ENCODE measurements at places on chromosomes 13 and 19.
A peak's percentile ranks its signal among the peaks of the same experiment; 100 is the strongest.

- no peak for DNase-seq
Measured at GRCh38 chr13:95262837-95263384, 38.3 kb downstream of the ABCC4 start.

DNA sequence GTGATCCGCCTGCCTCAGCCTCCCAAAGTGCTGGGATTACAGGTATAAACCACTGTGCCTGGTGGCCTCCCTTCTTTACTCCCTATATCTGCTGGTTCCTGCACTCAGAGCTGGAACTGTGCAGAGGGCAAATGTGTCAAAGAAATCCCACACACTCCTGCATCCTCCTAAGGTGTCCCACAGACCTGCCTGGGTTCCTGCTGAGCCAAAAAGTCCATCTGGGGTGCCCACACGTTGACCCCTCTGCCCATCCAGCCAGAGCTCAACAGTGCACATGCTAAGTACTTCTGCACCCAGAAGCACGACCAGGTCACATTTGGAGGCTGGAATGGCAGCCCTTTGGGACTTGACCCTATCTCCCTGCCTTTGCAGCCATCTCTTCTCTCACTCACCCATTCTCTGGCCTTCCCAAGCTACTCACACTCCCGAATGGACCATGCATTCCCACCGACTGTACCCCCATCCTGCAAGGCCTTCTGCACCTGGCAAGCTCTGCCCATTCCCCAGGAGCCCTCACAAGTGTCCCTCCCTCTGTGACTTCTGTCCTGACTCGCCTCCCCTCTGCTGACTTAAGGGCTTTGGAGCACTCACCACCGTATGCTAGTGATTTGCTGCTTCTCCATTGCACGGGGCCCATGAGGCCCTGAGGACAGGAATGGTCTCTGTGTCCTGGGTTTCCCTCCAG lies 152.1 kb downstream of the KCTD15 start:
- no peak for DNase-seq

DNA sequence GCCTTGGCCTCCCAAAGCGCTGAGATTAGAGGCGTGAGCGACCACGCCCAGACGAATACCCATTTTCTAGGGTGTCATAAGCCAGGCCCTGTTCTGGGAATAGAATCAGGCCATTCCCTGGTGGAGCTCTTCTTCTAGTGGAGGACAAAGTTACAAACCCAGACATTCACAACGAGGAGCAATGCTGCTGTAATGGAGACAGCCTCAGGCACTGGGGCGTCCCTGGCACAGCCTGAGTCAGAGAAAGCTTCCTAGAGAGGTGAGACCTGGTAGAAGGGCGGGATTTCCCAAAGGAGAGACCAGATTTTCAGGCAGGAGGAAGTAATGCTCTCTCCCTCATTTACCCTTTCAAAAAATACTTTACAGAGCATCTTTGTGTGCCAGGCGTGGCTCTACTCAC lies 12.7 kb downstream of the PRKCG start:
- no peak for DNase-seq

GRCh38 chr13:51180853-51181511 lies 41.2 kb upstream of the FAM124A start:
- no peak for DNase-seq

DNA sequence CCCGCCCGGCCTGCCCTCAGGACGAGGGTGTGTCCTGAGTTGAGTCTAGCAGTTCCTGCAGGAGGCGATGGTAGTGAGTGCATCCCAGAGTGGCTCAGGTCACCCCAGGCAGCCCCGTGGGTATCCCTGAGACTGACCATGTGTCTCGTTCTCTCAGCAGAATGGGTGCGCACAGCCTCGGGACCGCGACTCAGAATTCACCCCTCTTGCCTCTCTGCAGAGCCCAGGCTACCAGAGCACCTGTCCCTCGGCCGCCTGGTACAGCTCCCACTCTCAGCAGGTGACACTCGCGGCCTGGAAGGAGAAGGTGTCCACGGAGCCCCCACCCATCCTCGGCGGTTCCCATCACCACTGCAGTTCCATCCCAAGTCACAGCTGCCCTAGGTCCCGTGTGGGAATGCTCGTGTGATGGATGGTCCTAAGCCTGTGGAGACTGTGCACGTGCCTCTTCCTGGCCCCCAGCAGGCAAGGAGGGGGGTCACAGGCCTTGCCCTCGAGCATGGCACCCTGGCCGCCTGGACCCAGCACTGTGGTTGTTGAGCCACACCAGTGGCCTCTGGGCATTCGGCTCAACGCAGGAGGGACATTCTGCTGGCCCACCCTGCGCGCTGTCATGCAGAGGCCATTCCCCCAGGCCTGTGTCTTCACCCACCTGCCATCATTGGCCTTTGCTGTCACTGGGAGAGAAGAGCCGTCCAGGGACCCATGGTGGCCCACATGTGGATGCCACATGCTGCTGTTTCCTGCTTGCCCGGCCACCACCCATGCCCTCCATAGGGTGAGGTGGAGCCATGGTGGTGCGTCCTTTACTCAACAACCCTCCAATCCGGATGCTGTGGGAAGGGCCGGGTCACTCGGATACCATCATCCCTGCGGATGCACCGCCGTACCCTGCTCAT lies 87.1 kb upstream of the MCF2L start:
- no peak for DNase-seq

- no peak for DNase-seq
Measured at GRCh38 chr19:32150605-32151004, 194.8 kb upstream of the ZNF507 start.

DNA sequence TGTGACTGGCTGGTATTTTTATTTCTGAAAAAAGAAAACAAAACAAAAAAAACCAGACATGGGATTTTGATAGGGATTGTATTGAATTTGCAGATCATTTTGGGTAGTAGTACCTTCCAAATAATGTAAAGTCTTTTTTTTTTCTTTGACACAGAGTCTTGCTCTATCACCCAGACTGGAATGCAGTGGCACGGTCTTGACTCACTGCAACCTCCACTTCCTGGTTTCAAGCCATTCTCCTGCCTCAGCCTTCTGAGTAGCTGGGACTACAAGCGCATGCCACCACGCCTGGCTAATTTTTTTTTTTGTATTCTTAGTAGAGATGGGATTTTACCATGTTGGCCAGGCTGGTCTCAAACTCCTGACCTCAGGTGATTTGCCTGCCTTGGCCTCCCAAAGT lies 4.2 kb downstream of the ZNF101 start:
- no peak for DNase-seq

- DNase-seq = no peak
Measured at GRCh38 chr13:106033659-106034058, 501.8 kb downstream of the EFNB2 start.

- no peak for DNase-seq
Measured at GRCh38 chr13:41608839-41609177, 151.5 kb downstream of the RGCC start.

DNA sequence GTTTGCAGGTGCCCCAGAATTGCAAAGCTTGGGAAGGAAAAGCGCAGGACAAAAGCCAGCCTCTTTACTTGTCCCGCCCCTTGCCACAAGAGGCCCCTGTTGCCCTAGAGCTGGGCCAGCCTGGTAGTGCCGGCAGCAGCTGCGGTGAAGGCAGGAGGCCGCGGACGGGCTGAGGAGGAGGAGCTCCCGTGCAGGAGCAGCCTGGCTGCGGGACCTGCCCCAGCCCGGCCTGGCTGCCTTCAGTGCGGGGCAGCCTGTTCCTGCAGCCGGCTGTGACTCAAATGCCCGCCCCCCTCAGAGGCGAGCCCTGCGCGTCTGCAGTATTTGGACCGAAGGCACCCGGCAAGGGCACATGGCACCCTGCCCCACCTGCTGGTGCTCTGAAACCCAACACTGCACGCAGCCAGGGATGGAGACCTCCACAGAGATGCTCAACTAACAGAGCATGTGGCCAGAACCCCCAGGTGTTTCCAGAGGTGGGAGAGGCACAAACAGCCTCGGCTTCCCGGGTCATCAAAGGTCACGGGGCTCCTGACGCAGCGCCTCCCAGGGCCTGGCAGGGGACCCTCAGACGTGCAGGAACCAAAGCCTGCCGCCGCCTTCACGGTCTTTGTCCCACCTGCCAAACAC lies 29.7 kb downstream of the NAXD start:
- DNase-seq = no peak

GRCh38 chr19:51365211-51365964 lies 800 bp downstream of the ETFB start:
- DNase-seq = peak; percentile 32

All from bone marrow (tissue), 2 donors.